CD4-positive, alpha-beta T cell treated with Interleukin-6 for 4 hours (primary cell): ENCODE measurements at places on chromosomes 4 and X.

- DNase-seq: no peak
Measured at GRCh38 chr4:38943343-38943742, 75.7 kb downstream of the FAM114A1 start.

DNA sequence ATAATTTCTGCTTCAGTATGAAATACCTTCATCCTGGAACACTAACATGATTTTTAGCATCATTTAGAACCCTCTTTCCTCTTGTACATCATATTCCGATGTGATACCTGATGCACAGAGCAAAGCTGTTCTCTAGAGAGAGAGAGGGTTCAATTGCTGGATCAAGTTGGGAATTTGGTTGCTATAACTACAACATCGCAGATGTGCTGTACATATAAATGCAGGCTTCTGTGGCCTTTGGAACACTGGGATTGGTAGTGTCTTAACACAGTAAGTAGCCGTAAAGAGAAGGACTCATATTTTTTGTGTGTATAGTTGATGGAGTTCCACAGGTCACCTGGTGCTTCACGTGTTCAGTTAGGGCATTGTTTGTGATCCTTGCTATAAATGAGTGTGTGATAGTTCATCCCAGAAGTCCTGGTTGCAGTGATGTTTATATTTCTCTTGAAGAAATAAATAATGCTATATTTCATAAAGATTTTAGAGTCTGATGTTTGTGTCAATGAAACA lies 119.2 kb downstream of the RAPGEF2 start:
- no peak for DNase-seq

DNA sequence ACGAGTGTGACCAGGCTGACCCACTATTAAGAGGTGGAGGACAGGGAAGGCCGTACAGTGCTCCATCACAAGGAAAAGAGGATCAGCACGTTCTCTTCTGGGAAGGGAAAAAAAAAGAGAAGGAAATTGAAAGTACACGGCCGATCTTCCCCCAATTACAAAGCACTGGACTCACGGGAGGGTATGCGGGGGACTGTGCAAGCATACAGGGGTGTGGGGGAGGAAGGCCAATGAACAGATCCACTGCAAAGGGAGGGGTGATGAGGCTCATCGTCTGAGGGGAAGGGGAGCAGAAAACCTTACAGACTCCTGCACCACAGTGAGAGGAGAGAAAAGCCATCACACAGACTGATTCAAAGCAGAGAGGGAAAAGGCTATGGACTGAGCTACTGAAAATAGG lies 1.1 kb downstream of the ELK1 start:
- no peak for DNase-seq

- no peak for DNase-seq
Measured at GRCh38 chr4:44221407-44221806, 227.2 kb downstream of the KCTD8 start.

- DNase-seq: no peak
Measured at GRCh38 chr4:113049421-113050370, at the start of gene ANK2. Gene ANK2, plus strand, starts transcription at chr4:113049653. Its CDS starts 76 bp downstream, at chr4:113049729.

GRCh38 chr4:150656891-150657290 lies 74.9 kb downstream of the MAB21L2 start:
- no peak for DNase-seq
